ENCODE measurements at places on chromosomes 7 and 10.

DNA sequence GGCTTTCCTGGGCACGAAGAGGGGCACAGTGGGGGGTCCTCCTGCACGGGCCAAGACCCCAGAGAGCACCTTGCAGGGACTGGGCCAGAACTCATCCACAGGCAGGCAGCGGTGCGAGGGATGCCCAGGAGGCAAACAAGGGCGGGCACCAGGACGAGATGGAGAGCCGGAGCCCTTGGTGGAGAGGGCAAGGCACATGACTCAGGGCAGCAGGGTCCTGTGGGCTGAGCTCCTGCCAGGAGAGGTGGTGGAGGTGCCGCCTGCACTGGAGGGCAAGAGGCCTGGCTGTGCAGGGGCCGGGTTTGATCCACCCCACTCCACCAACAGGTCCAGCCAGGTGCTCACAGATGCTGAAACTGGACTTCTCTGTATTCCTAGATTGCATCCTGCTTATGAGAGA lies 170.9 kb downstream of the TCERG1L start:
- no peak for DNase-seq

- DNase-seq = no peak
These were observed 1040.9 kb downstream of the GRM8 start for GRCh38 chr7:126211875-126212274.

DNA sequence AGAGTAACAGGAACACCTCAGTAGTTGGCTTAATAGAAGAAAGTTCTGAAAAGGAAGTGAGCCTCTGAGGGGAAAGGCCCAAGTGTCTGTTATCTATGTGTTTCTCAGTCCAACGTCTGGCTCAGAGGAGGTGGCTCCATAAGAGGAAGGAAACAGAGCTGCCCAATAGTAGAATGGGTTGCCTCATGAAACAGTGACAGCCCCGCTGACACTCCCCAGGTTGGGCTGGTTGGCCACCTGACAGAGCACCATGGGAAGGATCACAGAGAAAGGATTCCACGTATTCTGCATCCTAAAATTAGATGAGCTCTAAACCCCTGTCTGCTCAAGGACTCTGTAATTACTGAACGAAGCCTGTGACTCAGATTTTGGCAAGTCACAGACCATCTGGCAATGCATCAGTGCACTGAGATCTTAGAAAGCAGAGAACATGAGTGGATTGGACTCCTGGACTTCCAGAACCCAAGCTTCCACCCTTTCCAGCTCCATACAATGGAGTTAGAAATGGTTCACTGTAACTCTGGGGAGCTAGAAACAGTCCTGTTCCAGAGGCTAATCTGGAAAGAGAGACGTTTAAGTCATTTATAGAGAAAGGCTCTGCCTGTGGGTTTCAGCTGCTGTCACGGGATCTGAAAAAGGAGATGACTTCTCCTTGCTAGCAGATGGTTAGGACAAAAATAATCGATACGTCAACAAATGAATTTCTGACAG lies 2.9 kb downstream of the PKD2L1 start:
- no peak for DNase-seq

- no peak for DNase-seq
These were observed 35.9 kb upstream of the FEZF1 start for GRCh38 chr7:122340427-122340826.

GRCh38 chr7:157580324-157580723 lies 243.5 kb downstream of the DNAJB6 start:
- DNase-seq = peak; percentile 29

GRCh38 chr7:47046949-47047348 lies 535.0 kb downstream of the TNS3 start:
- no peak for DNase-seq

GRCh38 chr7:116232350-116232749 lies 22.0 kb downstream of the TES start:
- DNase-seq = no peak

GRCh38 chr10:2246747-2247146 lies 509.4 kb upstream of the ADARB2 start:
- DNase-seq = no peak

DNA sequence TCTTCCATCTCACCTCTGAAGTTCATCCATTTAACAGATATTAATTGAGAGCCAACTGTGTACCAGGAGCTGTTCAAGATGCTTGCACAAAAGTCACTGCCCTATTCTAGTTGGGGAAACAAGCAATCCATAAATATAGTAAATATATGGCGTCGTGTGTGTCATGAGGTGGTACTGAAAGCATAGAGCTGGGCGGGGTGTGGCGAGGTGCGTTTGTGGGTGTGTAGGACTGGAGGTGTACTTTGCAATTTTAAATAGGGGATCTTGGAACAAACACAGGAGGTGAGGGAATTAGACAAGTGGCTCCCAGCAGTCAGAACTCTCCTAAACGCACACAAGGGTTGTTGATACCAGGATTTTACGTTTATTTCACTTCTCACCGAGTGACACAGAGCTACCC lies 490 bp upstream of the ZNF239 start:
- DNase-seq = peak; percentile 30

DNA sequence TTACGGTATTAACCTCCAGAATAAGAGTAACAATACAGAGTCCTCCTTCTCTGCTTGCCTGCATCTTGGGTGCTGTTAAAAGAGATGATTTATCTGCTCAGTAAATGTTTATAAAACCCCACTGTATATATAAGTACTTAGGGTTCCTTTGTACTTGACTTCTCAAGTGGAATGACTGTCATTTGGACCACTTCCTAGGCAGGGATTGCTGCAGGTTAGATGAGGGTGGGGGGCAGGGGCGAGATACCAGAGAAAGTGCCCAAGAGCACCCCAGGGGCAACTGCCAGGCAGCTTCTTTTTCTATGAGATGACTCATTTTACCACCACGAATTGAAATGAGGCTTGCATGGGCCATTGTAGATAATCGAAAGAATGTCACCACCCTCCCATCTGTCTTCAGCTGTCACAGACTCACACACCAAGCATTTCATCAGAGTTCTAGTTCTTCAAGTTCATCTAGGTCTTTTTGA lies 421.9 kb upstream of the GALNT17 start:
- DNase-seq = peak; percentile 46

GRCh38 chr10:90751107-90751997 lies 106.5 kb downstream of the HTR7 start:
- peak; percentile 76 for DNase-seq

DNA sequence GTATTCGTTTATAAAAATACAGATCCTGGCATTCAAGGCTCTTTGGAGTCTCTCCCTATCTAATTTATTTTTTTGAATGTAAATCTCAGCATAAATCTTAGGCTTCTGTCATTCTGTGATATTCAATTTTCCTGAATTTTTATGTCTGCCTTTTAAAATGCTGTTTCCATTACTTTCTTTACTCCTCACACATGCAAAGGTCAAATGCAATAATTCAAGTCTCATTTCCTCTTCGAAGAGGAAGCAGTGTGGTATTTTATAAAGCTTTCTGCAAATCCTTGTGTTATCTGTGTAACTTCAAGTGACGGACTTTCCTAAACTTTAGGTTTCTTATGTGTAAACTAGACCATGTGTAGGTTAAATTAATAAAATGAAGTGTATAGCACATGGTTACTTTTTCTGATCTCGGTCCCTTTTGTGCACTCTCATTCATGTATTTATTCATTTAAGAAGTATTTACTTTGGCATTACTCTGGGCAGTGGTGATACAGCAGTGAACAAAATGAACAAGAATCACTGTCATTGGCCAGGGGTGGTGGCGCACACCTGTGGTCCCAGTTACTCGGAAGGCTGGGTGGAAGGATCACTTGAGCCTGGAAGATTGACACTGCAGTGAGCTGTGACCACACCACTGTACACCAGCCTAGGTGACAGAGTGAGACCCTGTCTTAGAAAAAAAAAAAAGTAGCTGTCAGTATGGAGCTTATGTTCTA lies 332.2 kb downstream of the EXOC4 start:
- DNase-seq = no peak

DNA sequence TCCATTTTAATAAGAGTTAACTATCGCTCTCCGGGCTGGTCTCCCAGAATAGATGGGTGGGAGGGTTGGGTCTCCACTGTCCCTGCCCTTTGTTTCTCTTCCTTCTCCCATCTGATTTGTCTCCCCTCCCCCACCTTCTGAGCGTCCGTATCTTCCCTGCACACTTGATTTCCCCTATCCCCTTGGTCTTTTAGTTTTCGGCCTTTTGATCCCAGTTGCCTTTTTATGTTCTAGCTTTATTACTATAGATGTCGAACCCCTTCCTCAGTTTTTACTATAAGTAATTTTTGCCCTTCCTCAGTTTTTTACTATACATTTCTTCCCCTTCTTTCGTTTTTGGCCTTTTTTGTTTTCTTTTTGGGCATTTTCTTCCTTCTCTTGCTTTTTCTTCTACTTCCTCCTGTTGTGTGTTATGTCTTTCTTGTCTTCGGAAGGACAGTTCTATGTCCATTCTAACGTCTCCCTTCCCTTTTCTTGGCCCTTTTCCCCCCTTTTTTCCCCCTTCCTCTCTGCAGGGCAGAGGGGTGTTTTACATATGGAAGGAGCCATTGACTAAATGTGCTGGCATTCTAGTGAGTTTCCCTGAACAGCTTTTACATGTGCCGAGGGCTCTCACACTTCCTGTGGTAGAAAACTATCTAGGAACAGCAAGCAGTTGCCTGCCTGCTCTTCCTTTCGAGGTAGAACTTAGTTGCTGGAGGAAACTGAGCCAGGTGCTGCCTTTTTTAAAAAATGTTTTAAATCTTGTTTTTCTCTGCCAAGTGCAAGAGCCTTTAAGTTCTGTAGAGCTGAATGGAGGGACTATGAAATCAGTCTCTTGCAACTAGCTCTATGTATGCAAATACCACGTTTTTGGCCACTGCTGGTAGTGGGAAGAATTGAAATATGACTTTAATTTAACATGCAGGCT lies 2.8 kb downstream of the TET1 start:
- peak; percentile 41 for DNase-seq

- DNase-seq = no peak
These were observed 657.6 kb downstream of the LRMDA start for GRCh38 chr10:76088980-76089379.

- DNase-seq = no peak
These were observed 398.2 kb upstream of the NFE2L3 start for GRCh38 chr7:25753837-25754236.

GRCh38 chr7:117146059-117146458 lies 176.8 kb downstream of the WNT2 start:
- no peak for DNase-seq

GRCh38 chr10:28774051-28774995 lies 97.0 kb downstream of the BAMBI start:
- DNase-seq = peak; percentile 93

Data from DMS53 (cell line).